NCI-H69 (cell line): ENCODE measurements at places on chromosomes 6 and 20.

DNA sequence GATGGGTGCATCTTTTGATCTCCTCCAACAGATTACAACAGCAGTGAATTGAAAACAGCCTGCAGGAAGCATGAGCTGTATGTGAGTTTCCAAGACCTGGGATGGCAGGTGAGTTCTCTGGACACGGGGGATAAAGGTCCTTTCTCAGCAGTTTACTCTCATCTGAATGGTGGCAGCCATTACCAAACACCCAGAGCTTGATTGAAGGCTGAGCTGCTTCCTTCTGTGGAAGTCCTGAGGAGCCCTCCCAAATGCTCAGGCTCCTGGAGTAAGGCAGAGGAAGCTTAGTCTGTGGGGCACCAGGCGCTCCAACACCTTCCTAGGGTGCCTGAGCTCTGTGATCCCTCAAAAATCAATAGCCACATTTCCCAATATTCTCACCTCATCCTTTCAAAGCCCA, 31.5 kb downstream of the TXNDC5 start:
- no peak for DNase-seq

DNA sequence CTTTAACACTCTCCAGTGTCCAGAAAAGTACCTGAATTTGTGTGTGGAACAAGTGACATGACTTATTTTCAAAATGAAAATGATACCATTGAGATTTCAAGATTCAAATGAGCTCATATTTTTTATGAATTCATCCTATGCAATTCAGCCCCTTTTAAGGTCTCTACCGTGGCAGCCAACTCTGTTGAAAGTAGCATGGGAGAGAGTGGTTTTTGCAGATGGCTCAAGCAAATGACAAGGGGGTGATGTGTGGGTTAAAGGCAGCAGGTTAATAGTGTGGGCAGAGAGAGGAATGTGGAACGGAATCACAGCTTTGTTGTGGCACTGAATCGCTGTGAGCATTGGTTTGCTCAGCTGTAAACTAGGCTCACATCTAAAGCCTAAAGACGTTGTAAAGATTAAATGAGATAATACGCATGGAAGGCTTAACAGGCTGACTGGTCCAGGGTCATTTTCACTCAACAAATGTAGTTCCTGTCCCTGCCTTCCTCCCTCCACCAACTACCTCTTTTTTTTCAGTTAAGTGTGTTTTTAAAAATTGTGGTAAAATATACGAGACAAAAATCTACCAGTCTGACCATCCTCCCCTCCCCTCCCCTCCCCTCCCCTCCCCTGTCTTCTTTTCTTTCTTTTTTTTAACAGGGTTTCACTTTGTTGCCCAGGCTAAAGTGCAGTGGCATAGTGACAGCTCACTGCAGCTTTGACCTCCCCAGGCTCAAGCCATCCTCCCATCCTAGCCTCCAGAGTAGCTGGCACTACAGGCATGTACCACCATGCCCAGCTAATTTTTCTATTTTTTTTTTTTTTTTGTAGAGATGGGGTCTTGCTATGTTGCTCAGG, 114.7 kb upstream of the ZNF217 start:
- no peak for DNase-seq

- no peak for DNase-seq
Observed at GRCh38 chr6:29325777-29326176, 24.3 kb downstream of the OR14J1 start.

- no peak for DNase-seq
Observed at GRCh38 chr6:13304580-13305260, 23.6 kb downstream of the TBC1D7 start.

GRCh38 chr6:139730340-139730974, 356.0 kb upstream of the CITED2 start:
- DNase-seq: no peak
